ENCODE measurements at places on chromosomes 1 and 21.

DNA sequence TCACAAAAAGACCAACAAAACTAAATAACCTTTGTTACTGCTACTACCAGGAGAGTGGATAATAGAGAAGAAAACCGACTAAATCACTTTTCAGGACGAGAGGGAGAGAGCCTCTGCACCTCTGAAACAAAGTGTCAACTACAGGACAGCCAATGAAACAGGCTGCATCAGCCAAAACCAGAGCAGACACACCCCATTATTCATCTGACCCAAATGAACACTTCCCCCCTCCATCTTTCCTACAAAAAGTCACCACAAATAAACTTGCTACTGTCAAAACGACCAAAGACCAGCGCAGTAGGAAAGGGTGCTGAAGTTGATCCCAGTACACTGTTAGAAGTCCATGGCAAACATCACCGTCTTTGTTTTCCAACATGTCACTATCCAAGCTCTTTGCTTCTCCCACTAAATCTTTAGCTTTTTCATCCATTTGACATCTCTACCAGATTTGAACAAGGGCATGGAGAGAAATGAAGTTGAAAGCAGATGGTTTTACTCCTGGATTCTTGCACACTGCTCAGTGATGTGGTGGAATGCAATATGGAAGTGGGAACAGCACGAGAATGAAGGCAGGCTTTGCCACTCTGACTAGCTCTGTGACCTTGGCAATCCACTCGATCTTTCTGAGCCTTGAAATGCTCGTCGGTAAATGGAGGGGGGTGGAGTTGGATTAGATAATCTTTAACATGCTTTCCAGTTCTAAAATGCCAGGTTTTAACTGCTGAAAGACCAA lies 20.5 kb downstream of the DSTYK start:
- DNase-seq = no peak

DNA sequence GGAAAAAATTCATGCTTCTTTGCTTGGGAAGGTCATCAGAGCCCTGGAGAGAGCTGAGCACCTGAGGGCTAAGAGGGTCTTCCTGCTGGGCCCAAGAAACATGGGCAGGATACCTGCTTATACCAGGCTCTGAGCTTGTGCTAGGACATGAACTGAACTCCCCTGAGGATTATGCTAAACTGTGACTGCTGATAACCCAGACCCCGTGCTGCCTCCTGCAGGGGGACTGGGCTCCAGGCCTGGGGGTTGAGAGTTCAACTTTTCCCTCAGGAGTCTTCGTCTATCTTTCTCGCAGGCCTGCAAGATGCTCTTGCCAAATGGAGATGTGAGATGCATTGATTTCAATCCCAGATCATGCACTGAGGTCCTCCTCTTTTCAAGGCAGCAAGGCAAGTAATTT lies 368.5 kb downstream of the HHAT start:
- DNase-seq = no peak

DNA sequence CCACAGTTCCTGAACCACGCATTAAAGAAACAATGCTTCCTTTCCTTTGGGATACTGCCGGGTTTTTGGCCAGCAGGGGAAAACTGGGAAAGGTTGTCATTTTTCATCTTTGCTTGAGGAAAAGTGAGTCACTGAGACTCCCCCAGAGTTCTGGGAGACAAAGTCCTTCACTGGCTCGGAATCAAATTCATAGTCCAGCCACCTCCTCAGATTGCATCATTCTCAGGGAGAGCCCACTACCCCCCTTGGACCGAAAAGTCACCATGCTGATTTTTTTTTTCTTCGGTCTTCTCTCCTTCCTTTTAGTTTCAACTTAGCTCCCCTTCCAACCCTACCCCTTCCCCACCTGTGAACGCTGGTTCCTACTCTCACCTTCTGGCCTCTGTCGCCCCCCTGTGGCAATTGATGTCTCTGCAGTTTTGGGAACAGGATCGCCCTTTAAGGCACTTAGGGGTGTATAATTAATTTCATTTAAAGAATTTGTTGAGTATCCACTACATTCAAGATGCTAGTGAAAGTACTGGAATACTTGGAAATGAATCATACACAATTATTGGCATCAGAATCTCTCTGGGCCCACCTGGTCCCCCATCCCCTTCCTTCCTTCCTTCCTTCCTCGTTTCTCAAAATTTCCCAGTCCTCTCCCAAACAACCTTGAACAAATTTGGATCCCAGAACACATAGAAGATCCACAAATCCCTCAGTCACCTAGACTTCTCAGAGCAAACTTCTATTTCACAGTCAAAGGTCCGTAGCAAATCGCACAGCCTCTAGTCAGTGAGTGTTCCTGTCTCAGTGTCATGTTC lies 6.9 kb downstream of the ACKR1 start:
- no peak for DNase-seq

DNA sequence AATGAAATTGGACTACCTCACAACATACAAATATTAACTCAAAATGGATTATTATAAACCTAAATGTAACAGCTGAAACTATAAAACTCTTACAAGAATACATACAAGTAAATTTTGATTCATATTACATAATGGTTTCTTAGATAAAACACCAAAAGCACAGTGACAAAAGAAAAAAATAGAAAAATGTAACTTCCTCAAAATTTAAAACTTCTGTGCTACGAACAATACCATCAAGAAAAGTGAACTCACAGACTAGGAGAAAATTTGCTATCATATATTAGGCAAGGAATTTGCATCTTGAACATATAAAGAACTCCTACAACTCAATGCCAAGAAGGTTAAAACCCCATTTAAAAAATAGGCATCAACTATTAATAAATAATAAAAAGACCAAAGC lies 31.2 kb downstream of the ANGPTL3 start:
- no peak for DNase-seq

- no peak for DNase-seq
Measured at GRCh38 chr1:8197493-8198282, 120.2 kb upstream of the SLC45A1 start.

- DNase-seq = no peak
Measured at GRCh38 chr21:24023936-24024335, 1583.3 kb downstream of the MRPL39 start.

DNA sequence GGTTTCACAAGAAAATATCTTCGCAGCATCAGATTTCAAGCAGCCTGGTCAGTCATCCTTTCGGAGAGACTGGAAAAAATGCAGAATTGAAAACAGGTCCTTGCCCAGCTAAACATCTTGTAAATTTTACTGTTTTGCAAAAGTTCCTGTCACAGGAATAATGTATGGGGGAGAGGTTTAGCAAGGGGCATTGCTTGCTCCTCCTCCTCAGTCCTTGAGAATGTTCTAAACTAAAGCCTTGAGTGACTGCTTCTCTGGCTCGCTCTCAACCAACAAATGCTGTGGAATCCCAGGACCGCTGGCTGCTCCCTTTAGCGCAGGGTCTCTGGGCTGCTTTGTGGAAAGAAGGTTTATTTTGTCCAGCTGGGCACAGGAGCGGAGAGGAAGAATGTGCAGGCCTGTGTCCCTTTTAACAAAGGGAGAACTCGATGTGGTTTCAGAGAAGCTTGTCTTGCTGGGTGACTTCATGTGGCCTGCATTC lies 33.6 kb upstream of the FHAD1 start:
- DNase-seq = no peak

DNA sequence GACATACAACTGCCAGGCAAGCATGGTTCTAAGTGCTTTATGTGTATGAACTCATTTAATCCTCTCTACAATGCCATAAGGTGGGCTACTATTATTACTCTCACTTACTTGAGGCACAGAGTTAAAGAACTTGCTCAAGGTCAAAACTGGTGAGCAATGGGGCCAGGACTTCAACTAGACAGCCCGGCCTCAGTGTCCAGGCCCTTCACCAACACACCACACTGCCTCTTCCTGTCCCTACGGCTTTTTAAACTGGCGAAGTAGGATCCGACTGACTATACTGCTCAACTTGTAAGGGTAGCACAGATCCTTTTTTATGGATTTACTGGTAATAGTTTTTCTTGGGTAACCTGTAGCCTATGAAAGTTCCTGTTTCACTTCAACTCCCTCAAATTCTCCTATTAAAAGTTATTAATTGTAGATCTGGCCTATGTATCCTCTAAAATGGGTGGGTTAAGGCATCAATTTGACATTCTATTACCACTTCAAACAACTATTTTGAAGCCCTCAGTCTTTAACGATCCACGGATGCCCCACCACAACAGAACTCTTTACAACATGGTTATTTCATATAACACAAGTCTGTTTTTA lies 4.3 kb downstream of the ERRFI1 start:
- DNase-seq = no peak

GRCh38 chr21:15034126-15034853 lies 30.5 kb downstream of the NRIP1 start:
- no peak for DNase-seq

- no peak for DNase-seq
Measured at GRCh38 chr21:34229353-34229752, 134.5 kb upstream of the KCNE2 start.

DNA sequence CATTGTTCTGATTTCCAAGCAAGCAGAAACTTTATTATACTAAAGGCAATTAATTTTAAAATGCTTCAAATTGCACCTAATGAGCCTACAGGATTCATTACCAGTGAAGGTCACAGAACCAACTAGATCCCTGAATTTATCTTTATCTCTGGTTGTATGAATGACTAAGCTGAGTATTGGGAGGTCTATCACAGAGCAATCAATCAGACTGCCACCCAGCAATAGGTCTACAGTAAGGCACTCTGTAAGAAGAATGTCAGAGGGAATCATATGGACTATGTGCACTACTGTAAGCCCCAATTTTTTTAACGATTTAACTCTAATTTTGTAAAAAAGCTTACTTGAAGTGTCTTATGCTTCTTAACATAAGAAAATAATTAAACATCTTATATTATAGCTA lies 707.0 kb downstream of the AMY1C start:
- DNase-seq = no peak

DNA sequence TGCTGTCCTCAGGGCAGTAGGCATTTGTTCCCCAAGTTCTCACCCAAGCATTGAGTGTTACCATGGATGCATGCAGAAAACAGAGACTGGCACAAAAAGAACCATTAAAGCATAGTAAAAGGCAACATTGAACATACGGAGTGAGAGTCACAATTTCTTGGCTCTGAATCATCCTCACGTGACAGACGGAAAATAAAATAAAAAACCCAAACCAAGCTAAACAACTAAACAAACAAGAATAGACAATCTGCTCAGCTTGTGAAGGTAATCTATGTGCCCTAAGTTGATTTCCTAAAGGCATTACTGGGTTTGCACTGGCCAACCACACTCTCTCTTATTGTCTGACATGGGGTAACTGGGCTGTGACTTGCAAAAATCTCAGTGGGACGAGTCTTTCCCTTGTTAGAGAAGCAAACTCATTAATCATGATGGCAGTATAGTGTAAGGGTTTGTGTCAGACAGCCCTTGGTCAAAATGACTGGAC lies 306.0 kb downstream of the ASTN1 start:
- no peak for DNase-seq
